ENCODE measurements at places on chromosomes 16 and 17.

DNA sequence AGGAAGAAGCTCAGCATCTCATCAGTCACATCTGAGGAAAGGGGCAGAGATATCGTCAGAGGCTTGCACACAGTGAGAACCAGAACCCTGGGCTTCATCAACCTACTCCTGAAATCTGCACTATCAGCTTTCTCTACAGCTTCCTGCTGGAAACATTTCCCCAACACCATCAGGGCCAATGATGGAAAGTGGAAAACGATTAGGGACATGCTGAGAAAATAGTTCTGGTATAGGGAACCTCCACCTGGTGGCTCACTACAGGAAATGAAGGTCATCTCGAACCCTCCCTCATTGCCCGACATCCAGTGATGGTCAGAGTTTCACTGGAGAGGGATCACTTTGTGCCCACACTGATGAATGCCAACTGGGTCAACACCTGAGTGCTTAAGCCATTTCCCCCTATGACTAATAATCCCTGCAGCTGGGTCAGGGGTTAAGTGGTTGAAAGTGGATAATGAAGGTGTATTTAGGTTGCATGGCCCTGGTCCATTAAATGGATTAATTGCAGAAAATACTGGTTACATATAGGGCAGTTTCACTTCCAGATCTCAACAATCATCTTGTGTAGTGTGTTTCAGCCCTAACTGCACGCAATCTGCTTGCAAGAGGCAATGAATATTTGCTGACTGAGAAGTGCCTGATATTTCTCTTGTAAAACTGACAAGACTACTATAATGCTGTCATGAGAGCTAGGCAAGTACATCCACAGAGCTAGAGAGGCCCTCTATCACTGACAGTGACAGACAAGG is 43.1 kb upstream of the GSG1L start:
- DNase-seq, result no peak

DNA sequence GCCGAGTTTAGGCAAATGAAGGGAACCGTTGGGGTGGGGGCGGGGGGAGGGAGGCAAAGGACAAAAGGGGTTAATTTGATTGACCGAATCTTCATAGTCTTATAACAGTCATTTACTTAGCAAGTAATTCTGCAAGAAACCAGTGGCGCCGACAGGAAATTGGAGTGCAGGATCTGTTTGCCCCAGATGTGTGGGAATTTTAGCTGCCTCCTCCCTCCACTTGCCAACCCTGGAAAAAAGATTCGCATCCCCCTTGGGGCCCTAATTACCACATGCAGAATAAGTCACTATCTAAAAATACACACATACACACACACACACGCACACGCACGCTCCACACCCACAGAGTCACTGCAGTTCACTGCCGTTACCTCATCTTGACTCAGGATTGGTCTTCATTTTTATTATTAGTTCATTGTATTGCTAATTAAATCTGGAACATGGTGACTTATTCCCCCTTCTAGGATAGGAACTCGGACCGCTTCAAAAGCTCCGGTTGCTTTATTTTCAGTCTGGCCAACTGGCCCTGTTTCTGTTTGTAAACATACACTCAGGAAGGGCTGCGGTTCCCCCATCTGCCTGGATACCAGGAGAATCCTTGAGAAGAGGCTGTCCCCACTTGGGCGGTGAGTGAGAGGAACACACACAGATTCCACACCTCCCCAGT is 241.6 kb upstream of the SALL1 start:
- no peak for DNase-seq

GRCh38 chr17:83125515-83126274 is 46.3 kb downstream of the METRNL start:
- no peak for DNase-seq

DNA sequence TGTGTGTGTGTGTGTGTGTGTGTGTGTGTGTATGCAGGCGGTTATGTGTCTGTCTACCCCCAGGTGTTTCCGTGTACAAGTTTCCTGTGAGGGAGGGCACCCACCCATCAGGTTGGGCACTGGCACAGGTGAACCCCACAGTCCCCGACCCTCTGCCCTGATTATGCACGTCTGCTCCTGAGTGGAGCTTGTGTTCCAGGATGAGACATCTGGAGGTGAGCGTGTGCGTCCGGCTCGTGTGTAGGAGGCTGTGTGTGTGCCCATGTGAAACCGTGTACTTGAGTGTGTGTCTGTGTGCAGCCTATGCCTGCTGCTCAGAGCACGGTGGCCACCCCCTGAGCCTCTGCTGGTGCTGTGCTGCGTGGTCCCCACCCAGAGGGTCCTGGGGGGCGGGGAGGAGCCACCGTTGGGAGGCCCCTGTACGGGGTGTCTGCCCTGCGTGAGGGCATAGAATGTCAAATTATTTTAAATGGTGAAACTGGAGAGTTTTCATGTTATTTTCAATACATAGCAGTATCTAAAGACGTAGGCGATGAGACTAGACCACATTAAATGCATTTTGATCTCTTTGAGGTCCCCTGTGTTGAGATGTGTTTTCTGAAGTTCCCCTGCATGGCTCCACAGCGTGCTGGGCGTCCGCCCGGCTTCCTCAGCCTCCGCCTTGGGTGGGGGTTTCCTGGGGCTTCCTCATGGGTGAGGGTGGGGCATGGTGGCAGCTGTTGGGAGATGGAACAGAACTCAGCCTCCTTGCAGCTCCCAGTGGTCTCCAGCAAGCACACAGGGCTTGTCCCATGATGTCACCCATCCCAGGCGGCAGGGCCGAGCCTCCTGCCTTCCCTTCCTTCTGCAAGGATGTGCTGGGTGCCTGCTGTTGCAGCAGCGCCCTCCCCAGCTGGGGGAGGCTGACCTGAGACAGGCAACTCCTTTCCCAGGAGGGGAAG is 43.4 kb downstream of the KCNJ12 start:
- no peak for DNase-seq

- DNase-seq, result peak; percentile 96
These were observed 3.0 kb downstream of the RHBDF2 start for GRCh38 chr17:76497979-76498875.

DNA sequence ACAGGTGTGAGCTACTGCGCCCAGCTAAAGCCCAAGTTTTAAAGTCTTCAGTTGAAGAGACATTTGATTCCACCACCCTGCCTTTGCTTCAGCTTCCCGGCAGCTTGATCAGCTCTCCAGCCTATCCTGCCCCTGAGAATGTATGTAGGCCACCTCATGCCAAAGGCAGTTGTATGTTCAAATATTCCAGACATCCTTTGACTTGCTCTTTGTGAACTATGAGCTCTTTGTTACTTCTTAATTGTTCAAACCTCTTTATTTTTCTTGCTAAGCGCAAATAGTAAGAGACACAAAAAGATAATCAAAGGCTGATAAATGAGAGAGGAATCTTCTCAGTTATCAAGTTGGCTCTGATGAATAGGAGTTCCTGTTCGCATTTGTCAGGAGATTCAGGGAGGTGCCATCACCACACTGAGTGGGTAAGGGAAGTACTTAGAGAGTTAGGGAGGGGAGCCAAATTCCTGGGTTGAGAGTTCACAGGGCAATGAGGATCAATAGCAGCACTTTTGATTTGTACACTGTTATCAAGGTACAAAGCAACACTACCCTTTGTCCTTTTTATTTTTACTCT is 32.0 kb upstream of the SUPT4H1 start:
- DNase-seq, result no peak

DNA sequence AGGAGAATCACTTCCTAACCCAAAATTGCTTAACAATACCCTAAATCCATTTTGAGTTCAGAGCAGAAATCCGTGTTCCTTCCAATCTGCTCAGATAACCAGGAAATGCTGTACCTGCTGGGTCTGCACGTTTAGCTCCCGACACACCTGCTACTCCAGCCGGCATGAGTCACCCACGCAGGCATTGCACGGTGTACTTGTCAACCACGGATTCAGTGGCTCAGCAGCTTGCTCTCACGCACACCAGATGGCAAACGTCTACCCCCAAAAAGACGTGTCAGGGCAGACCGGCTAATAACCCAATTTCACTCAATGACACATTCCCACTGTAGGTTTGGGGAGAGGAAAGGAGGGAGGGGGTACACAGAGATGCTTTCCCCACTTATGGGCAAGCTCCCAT is 468.1 kb downstream of the SOX9 start:
- DNase-seq, result peak; percentile 45

- DNase-seq, result no peak
These were observed 1.3 kb downstream of the ADGRG1 start for GRCh38 chr16:57629516-57630406.

- no peak for DNase-seq
These were observed 32.4 kb upstream of the IRX3 start for GRCh38 chr16:54318941-54319340.

DNA sequence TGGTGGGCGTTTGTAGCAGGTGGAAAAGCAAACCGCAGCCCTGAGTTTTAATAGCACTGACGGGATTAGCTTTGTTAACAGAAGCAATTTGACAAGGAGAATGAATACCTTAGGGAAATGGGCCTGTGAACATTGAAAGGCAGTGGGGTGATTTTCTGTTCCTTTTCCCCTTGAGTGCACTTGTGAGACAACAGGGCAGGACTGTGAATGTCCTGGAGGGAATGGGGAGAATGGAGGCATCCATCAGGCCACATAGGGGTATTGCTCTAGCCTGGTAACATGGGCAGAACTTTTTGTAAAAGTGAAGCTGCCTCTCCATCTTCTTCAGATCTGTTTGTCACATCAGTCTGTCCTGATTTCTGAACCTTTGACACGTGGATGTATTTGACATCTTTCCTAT is 26.2 kb downstream of the USP43 start:
- DNase-seq, result no peak

GRCh38 chr16:74372953-74373846 is 2.9 kb upstream of the NPIPB15 start:
- no peak for DNase-seq

DNA sequence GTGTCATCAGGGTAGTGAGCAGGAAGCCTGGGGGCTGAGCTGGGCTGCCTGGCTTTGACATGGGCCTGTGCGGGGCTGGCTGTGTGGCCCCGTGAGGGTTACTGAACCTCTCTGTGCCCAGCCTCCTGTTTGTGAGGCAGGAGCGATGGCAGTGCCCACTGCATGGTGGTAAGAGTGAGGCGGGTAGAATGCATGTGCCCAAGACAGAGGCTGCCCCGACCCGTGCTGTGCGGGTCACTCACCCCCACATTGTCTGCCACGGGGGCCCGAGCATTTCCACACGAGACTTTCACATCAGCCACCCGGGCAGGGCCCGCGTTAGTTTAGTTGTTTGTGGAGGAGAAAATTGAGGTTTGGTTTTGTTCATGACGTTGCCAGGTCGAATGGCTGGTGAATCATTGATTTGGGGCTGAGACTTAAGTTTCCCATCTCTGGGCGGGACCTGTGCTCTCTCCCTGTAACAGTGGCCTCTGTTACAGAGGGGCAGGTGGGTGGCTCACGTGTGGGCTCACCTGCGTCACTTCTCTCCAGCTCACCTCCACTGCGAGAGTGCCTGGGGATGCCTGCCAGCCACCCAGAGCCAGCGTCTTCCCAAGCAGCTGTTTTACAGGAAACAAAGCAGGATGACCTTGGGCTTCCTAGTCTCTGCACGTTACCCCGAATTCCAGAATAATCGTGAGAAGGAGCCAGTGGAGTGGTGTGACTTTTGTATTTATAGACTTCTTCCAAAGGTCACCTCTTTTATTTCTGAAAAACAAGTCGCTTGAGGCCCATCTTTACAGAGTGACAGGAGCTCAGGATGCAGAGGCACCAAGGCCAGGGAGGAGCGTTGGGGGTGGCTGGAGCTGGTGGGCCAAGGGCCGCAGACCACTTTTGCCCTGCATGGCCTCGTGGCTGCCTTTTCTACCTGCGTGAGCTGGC is 150.6 kb downstream of the RPTOR start:
- peak; percentile 66 for DNase-seq

GRCh38 chr17:78933025-78933958 is 8.1 kb upstream of the TIMP2 start:
- peak; percentile 82 for DNase-seq

- no peak for DNase-seq
These were observed 1.4 kb downstream of the LPCAT2 start for GRCh38 chr16:55510185-55510805.

- DNase-seq, result peak; percentile 68
These were observed 500 bp downstream of the MAF start for GRCh38 chr16:79599837-79600637.

- DNase-seq, result no peak
These were observed 5.4 kb downstream of the GFOD2 start for GRCh38 chr16:67713647-67714273.

DNA sequence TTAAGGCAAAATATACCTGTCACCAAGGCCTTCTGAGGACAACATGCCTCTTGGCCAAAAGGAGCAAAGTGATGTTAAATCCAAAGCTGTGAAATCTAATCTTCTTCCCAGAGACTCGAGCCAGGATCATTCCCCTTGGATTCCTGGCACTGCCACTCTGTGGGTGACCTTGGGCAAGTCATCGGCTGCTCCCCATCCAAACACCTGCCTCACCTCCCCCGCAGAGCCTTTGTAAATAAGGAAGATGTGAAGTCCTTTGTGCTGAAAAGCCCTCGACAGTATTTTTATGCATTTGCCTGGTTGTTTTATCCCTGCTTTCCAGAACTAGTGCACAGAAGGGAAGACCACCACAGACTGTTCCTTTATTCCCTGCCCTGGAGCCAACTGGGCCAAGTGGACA is 5.4 kb upstream of the CEP295NL start:
- DNase-seq, result no peak

DNA sequence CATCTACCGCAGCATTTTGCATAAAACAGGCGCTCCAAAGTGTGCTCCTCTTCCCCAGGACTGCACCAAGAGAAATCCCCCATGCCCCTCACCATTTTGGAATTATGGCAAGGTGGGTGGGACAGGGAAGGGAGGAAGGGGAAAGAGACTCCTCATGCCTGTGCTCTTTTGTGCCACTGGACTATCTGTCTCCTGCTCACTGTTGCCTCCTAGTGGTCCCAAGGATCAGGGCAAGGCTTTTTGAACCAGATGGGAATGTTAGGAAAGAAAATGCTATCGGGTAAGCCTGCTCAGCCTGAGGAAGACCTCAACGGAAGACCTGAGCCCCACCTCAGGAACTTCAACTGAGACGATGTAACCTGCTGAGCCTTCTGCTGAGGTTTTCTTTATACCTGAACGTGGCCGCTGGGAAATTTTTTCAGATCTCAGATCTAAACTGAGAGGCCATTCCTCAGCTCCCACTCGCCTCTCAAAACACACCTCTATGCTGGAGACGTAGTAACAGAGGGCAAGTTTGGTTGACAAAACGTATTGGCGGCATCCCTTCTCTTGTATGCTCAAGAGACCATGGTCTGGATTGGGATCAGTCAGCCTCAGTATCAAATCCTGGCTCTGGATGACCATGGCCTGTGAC is 58.3 kb downstream of the SPACA3 start:
- peak; percentile 47 for DNase-seq

- DNase-seq, result no peak
These were observed 35.0 kb downstream of the MAPT start for GRCh38 chr17:45929344-45929743.

DNA sequence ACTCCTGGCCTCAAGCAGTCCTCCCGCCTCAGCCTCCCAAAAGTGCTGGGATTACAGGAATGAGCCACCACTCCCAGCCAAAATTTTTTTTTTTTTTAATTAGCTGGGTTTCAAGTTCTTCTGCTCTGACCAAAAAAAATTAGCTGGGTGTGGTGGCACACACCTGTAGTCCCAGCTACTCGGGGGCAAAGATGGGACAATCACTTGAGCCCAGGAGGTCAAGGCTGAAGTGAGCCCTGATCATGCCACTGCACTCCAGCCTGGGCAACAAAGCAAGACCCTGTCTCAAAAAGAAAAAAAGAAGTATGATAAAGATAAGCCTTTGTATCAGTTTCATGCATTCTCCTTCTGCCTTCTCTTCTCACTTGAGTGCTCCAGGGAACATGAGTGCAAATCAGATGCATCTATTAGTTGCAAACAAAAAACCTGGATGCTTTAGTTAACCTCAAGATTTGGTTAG is 1.9 kb downstream of the NQO1 start:
- DNase-seq, result no peak

GRCh38 chr16:84371553-84371865 is 3.2 kb downstream of the ATP2C2 start:
- no peak for DNase-seq

GRCh38 chr16:46582313-46582712 is 38.9 kb downstream of the SHCBP1 start:
- no peak for DNase-seq

All from kidney (tissue), 22 donors.